Inflammatory macrophage treated with lipopolysaccharide for 1 hour (primary cell): ENCODE measurements at places on chromosomes 13 and 19.
A peak's percentile ranks its signal among the peaks of the same experiment; 100 is the strongest.

DNA sequence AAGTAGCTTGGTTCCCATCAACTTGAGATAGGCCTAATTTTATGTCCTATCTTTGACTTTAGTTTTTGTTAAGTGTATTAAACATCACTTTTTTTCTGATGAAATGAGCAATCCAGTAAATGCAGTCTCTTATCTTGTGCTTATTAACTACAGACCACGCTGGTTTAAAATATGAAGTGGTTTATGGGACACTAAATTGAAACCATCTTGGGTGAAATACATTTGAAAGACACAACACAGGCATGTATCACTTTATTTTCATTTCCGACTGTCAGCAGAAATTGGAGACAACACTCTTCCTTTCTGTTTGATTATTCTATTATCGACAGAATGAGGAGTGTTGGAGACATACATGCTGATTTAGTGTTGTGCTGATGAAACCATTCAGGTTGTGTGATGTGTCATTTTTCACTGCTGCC is 447.7 kb downstream of the GPC6 start:
- DNase-seq, result no peak

GRCh38 chr19:47699360-47699917 is 13.8 kb upstream of the EHD2 start:
- no peak for DNase-seq

DNA sequence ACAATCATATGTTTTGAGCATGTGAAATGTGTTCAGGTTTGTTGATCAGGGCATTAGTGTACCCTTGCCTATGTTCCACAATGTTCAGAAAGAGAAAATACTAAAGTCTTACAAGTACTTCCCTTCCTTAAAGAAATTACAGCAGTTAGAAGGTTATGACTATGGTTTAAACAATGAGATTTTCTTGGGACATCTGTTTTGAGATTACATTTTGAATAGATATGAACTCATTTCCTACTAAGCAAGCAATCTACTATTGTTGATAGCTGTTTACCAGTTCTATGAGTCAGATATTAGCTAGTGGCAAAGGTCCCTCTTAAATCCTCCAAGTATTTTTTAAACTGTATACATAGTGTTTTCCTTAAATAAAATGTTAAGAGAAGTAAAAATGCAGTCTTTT is 241.3 kb downstream of the DACH1 start:
- DNase-seq, result no peak

DNA sequence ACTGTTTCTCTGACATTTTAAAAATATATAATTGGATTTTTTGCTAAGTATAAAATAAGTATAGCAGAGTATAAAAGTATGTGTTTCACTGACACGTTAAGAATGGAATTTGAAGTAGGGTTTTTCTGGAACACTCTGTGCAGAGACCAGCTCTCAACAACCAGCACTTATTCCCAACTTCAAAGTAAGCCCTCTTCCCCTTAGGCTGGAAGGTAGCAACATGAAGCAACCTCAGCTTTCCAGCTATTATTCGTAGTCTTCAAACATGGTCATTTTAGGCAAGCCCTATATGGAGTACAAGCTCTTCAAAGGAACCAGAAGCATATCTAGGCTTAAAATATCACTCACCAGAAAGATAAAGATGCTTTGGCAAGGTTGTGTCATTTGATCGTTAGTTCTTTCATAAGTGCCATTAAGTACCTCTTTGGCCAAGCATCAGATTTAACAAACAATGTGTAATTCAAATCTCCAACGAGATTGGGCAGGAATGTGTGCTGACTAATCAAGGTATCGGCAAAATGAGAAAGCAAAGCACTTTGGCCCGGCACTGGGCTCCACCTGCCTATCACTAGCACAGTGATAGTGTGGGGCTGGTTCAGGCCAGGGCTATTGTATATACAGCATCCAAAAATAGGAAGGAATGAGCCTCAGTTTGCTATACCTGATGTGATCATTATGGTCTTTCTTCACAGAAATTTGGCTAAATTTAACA is 95.9 kb upstream of the FREM2 start:
- DNase-seq, result no peak

GRCh38 chr13:43520351-43520750 is 266.4 kb downstream of the ENOX1 start:
- no peak for DNase-seq

DNA sequence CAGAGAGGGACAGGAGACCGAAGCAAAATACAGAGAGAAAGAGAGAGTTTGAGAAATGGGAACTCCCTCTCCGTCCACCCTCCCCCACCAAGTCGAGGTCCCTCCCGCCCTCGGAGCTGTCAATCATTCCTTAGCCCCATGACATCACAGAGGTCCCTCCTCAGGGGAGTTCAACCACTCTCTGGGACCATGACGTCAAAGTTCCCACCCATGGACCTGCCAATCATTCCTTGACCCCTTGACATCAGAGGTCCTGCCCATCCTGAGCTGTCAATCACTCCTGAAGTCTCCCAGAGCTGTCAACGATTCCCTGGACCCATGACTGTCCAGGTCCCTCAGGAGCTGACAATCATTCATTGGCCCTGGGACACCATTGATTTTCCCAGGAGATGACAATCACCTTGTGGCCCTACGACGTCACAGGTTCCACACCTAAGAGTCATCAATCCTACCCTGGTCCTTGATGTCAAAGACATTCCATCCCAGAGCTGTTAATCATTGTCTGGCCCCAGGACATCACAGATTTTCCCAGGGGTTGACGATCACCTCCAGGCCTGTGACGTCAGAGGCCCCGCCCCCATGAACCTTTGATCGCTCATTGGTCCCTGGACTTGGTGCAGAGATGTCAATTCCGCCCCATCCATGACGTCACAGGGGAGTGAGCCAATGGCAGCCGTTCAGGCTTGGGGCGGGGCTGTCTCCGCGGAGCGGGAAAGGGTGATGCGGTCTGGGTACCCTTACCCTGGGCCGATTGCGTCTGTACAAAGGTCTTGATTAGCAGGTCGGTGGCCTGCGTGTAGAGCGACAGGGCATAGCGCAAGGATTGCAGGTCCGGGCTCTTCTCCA is 61.7 kb downstream of the COLGALT1 start:
- peak; percentile 56 for DNase-seq

DNA sequence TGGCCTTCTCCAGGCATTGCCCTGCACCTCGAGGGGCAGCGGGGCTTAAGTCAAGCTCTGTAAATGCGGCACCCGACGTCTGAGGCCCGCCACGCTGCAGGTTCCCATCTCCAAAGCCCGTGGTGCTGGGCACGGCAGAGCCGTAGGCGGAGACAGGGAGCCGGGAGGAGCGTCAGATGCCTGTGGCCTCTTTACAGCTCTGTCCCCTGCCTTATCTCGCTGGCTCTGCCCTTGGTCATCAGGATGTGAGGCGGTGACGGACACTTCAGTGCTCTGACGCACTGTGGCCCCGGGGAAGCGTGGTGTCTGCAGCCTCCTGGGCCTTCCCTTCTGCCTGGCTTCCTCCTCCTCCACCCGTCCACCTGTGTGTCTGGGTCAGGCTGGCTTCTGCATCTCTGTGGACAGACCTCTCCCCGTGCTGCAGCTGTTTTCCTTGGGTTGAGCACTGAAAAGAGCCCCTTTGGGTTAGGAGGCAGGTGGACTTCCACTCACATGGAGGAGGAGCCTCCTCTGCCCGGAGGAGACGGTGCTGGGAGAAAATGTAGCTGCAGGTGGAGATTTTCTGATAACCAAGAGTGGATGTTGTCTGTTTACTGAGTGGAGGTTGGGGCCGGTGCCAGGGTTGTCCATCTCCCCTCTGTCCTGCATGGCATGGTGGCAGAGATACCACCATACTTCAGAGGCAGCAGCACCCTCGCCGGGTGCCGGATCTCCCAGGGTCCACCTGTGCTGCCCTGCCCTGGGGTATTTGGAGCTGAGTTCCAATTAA is 14.6 kb downstream of the MCF2L start:
- DNase-seq, result no peak

DNA sequence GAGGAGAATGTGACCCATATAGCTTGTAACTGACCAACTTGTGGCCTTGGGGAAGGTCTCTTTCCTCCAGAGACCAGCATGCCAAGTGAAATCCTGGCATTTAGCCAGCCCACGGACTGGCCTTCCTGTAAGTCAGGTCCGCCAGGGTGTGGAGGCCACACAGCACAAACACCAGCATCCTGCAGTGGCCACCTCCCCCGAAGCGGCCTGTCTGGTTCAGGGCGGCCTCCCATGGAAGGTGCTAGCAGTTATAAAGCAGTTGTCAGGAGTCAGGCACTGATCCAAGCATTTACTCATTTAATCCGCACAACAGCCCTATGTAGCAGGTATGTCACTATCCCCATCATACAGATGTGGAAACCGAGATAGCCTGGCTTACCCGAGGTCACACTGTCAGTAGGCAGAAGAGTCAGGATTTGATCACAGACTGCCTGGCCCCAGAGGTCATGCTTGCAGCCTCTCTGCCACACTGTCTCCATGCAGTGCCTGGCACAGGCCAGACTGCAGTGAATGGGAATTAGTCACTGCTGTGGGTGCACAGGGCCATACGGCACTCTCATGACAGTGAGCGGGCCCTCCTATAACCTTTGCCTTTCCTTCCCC is 36.7 kb downstream of the CAPN12 start:
- no peak for DNase-seq

GRCh38 chr19:36528921-36529518 is 949 bp upstream of the ZNF260 start:
- DNase-seq, result peak; percentile 50

- no peak for DNase-seq
These were observed 128.8 kb downstream of the GGACT start for GRCh38 chr13:100459747-100460146.

GRCh38 chr13:77022341-77022740 is 4.6 kb downstream of the FBXL3 start:
- no peak for DNase-seq

- DNase-seq, result no peak
These were observed 12.6 kb upstream of the ZNF414 start for GRCh38 chr19:8526345-8527091.

- DNase-seq, result no peak
These were observed 157.6 kb downstream of the FOXO1 start for GRCh38 chr13:40508767-40509342.

DNA sequence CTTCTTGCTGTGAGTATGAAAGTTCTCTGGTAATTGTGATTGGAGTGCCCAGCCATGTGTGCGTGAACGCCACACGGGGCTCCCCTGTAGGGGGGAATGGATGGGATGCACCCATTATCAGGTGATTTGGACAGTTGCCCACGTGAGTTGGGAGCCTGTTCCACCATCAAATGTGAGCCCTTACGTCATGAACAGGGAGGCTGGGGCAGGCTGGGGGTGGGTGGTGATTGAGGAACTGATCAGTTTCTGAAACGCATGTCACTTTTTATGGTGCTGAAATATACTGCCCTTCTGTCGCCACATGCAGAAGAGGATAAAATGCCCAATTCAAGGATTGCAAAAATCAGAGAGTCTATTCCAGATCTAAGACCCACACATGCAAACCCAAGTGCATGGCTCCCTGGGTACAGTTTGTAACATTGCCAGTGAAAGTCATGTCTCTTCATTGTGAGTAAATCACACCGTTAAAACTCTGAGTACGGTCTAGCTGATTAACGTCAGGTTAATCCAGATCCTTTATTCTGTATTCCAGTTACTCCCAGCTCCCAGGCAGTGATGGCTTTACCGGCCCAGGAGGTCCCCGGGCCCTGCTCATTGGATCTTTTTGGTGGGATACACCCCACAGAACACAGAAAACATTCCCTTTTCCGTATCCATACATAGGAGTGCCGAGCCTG is 90.2 kb downstream of the RAB20 start:
- DNase-seq, result peak; percentile 89

DNA sequence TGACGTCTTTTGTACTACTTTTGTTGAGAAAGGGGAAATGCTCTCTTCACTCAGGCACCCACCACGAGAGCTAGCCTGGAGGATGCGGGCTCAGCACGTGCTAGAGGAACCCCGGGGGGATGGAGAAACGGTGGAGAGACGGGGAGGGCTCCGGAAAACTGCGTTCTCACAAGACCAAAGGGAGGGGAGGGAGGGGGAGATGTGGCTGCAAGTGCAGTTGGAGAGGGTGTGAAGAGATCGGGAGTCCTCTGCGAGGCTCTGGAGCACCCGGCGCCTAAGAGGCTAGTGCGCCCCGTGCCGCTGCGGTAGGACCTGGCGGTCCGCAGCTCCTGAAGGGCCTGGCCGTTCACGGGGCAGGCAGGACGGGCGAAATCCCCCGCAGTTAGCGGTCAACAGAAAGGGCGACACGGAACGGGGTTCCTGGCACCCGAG is 43.4 kb upstream of the XPO4 start:
- no peak for DNase-seq

- no peak for DNase-seq
These were observed 413.5 kb upstream of the SPRY2 start for GRCh38 chr13:80754441-80754840.

DNA sequence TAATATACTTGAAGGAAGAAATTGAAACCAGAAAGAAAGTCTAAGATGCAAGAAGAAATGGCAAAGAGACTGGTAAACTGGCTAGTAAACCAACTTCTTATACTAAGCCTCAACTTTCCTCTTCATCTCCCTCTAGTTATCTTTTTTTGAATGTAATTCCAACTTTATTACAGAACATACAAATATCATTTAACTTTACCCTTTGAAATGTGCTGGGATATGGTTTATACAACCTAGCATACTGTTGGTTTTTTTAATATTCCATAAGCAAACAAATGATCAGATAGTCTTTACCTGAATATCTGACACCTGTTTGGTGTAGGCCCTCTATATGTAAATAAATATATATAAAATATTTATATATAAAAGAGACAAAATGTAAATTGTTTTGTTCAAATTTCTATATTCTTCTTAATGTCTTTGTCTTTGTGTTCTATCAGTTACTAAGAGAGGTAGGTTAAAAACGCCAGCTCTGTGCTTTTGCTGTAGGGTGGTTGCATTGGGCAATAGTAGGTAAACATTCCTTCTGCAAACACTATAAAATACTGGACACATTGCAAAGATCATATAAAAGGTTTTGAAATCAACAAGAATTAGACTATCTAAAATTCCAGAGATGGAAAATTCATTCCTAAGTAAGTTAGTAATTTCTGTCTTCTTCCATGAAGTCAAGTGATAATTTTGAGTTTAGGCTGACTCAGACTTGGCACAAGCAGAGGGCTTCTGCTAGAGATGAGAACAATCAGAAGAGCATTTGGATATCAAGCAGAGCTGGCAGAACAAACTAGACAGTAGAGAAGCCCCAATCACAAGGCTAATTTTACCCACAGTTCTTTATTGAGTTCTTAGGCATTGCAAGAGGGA is 383.3 kb downstream of the RFC3 start:
- no peak for DNase-seq

- DNase-seq, result no peak
These were observed 559.0 kb upstream of the SLC10A2 start for GRCh38 chr13:103625194-103625593.

DNA sequence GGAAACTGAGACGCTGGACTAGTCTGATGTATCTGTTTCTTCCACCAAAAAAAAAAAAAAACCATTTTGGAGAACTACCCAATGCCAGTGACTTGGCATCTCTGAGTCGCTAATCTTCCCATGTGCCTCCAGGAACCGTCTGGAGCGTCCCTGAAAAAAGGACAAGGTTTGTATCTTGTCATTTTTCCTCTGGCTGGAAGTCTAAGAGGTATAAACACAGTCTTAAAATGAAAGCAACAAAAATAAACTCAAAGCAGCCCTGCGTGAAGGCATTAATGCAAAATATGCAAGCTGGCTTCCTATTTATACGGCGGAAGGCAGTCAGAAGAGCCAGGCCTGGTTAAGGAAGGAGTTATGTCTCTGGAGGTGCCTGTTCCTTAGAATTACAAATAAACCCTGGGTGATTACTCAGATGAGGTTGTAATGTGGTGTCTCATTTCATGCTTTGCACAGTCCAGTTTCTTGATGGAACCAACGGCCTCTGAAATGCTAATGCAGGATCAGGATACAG is 20.3 kb downstream of the ACTN4 start:
- no peak for DNase-seq
